ENCODE measurements at places on chromosomes 5 and 9. TPM values are rescaled to one million over a fixed set of nuclear protein-coding genes. Genes with fewer than 3 reads are reported as not detected.

NR5A1 gene
- not detected for total RNA-seq

SPINK4 gene
- not detected for total RNA-seq

- no peak for DNase-seq
Measured at GRCh38 chr5:177538876-177539275, 15.5 kb downstream of the FAM193B start.

DNA sequence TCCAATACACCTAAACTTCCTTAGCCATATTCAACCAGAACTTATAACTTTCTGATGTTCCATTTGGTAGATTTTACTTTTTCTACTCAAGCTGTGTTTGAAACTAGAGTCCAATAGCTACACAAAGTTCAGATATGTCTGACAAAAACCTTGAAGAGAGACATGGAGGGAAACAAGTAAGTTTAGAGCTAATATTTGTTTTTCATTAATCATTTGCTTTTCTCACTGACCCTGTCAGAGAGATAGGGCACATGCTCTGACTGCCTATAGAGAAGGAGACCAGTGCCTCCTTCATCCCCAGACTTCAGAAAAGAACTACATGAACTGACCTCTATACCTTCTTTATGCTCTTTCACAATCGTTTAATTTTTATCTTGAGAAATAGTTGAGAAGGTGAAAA is 157.0 kb upstream of the PPP1R2B start:
- no peak for DNase-seq

NSD1 gene
- 64.8 TPM for total RNA-seq

- DNase-seq = no peak
Measured at GRCh38 chr9:94864862-94865509, 138.5 kb downstream of the AOPEP start.

Data from activated CD8-positive, alpha-beta T cell treated with anti-CD3 and anti-CD28 coated beads for 36 hours (primary cell).